ENCODE measurements at places on chromosomes 1 and 21. TPM values are rescaled to one million over a fixed set of nuclear protein-coding genes. Genes with fewer than 3 reads are reported as not detected.

The ARV1 gene
- total RNA-seq, result 7.6 TPM

- H3K4me3 ChIP-seq, result no peak overlapping the region
- no peak for DNase-seq
- no peaks in the 10 kb centered on the region for H3K27me3 ChIP-seq
- H3K36me3 ChIP-seq, result no peaks in the 10 kb centered on the region
- H3K27ac ChIP-seq, result no peak overlapping the region
- H3K4me1 ChIP-seq, result no peaks in the 10 kb centered on the region
Observed at GRCh38 chr1:36942148-36942547, 92.2 kb downstream of the GRIK3 start.

The CFAP107 gene
- not detected for total RNA-seq

The MEX3A gene
- total RNA-seq, result 0.16 TPM

The COL8A2 gene
- 0.09 TPM for total RNA-seq

The CCDC30 gene
- 5.0 TPM for total RNA-seq

DNA sequence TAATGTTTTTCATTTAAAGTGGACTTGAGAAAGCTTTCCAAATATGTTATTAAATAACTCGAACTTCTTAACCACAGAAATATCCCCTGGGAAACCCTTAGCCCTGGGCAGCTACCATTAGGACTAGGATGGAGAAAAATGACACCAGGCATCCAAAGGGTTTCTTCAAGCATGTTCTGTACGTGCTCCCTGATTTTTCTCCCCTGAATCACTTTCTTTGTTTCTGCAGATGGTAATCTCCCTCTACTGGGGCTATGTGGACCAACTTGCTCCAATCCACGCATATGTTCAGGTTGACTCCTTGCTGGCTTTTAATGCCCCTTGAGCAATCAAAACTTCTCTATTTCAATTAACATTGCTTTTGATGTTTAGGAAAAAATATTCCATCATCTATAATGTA, 312.7 kb upstream of the C1orf87 start:
- no peak overlapping the region for H3K4me3 ChIP-seq
- H3K27me3 ChIP-seq, result no peaks in the 10 kb centered on the region
- H3K27ac ChIP-seq, result no peak overlapping the region

GRCh38 chr21:42664614-42665013, 11.2 kb downstream of the PDE9A start:
- no peaks in the 10 kb centered on the region for H3K36me3 ChIP-seq
- H3K27me3 ChIP-seq, result no peaks in the 10 kb centered on the region
- DNase-seq, result no peak

DNA sequence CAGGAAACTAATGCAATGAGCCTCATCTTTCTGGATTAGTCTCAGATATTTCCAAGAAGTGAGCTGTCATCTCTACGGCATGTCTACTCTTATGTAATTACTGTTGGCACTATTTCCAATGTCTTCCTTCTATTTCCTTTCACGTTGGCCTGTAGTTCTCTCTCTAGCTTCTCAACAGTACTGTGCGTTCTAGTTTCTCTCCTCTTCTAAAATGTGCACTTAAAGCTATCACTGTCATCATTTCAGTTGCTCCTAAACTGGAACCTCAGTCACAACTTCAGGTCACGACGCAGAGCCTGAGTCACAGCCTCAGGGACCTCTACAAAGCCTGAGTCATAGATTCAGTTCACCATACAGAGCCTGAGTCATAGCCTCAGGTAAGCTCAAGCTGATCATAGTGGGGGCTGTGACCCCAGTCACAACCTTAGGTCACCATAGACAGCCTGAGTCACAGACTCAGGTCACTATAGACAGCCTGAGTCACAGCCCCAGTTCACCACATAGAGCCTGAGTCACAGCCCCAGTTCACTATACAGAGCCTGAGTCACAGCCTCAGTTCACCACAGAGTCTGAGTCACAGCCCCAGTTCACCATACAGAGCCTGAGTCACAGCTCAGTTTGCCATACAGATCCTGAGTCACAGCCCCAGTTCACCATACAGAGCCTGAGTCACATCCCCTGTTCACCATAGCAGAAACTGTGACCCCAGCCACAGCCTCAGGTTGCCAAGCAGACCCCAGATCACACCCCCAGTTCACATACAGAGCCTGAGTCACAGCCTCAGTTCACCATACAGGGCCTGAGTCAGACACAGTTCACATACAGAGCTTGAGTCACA, 13.0 kb downstream of the WNT9A start:
- no peak overlapping the region for H3K4me3 ChIP-seq
- H3K4me1 ChIP-seq, result no peaks in the 10 kb centered on the region
- no peak overlapping the region for H3K27ac ChIP-seq
- H3K27me3 ChIP-seq, result no peaks in the 10 kb centered on the region
- H3K36me3 ChIP-seq, result no peaks in the 10 kb centered on the region
- peak; percentile 23 for DNase-seq

The CRP gene
- not detected for total RNA-seq

GRCh38 chr1:76082062-76082461, 7.5 kb downstream of the ST6GALNAC3 start:
- H3K4me1 ChIP-seq, result no peaks in the 10 kb centered on the region
- no peak overlapping the region for H3K27ac ChIP-seq
- no peak overlapping the region for H3K4me3 ChIP-seq
- no peak for DNase-seq
- no peaks in the 10 kb centered on the region for H3K27me3 ChIP-seq
- H3K36me3 ChIP-seq, result no peaks in the 10 kb centered on the region

DNA sequence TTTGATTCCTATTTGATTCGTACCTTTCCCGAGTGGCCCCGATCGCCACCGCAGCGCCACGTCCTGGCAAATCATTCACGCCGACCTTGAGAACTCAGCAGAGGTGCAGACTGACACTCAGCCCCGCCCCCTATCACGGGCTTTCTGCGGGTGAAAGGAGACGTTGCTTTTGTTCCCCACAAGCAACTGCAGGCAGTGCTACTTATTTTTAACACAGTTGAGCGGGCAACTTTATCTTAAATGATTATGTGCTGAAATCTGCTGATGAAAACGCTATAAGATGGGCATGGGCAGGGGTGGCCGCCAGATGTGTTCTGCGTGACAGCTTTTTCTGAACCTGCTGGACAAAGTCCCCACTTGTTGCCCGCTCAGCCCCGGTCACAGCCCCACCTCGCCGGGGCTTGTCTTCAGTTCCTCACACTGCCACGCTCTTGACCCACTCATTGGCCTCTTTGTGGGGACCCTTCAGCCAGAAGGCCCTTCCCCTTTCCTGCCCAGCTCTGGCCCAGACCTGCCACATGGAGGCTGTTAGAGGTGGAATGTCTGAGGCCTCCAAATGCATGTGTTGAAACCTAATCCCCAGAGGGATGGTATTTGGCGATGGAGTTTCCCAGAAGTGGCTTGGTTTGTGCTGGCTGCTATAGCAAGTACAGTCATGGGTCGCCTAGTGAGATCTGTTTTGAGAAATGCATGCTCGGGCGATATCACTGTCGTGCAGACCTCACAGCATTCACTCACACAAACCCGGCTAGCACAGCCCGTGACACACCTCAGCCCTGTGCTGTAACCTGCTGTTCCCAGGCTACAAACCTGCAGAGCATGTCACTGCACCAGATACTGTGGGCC, 15.7 kb upstream of the PDXK start:
- no peaks in the 10 kb centered on the region for H3K36me3 ChIP-seq
- H3K4me3 ChIP-seq, result no peak overlapping the region
- DNase-seq, result peak; percentile 62
- no peaks in the 10 kb centered on the region for H3K27me3 ChIP-seq
- no peak overlapping the region for H3K27ac ChIP-seq
- H3K4me1 ChIP-seq, result peaks cover 33% of the 10 kb centered on the region

- no peak overlapping the region for H3K4me3 ChIP-seq
- no peak for DNase-seq
- H3K27me3 ChIP-seq, result no peaks in the 10 kb centered on the region
- H3K27ac ChIP-seq, result no peak overlapping the region
- no peaks in the 10 kb centered on the region for H3K4me1 ChIP-seq
- H3K36me3 ChIP-seq, result no peaks in the 10 kb centered on the region
Observed at GRCh38 chr1:24801176-24801575, 55.9 kb downstream of the CLIC4 start.

The FCRL3 gene
- 69.8 TPM for total RNA-seq

The TCEA3 gene
- total RNA-seq, result 0.94 TPM

DNA sequence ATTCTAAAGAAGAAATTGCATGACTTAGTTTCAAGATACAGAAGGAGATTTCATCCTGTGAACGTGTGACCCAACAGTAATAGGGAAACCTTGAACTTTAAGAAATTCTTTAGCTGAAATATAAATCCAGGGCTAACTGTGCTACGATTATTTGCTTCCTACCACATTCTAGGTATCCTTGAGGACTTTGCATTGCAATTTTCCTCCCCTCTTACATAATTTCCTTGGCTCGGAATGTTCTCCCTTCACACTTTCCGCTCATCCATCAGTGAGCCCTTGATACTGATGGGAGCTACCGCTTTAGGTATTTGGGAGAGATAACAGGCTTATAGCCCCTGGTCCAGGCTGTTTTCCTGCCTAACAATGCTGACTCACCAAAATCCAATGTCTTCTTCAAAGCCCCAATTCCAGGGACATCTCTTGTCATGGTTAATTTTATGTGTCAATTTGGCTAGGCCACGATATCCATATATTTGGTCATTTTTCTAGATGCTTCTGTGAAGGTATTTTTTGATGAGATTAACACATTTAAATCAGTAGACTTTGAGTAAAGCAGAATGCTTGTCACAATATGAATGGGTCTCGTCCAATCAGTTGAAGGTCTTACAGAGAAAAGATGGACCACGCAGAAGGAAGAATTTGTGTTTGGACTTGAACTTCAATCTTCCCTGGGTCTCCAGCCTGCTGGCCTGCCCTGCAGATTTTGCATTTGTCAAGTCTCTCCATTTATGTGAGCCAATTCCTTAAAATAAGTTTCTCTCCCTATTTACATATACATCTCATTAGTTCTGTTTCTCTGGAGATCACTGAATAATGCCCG, 121.2 kb downstream of the PTPN14 start:
- H3K4me1 ChIP-seq, result peaks cover 10% of the 10 kb centered on the region
- H3K4me3 ChIP-seq, result no peak overlapping the region
- H3K36me3 ChIP-seq, result no peaks in the 10 kb centered on the region
- DNase-seq, result no peak
- H3K27ac ChIP-seq, result no peak overlapping the region

The C8A gene
- total RNA-seq, result not detected

GRCh38 chr1:233261206-233261605, 34.3 kb downstream of the PCNX2 start:
- no peak overlapping the region for H3K4me3 ChIP-seq
- no peak for DNase-seq
- peaks cover 15% of the 10 kb centered on the region for H3K36me3 ChIP-seq
- H3K27ac ChIP-seq, result no peak overlapping the region

- H3K27ac ChIP-seq, result no peak overlapping the region
- H3K4me1 ChIP-seq, result no peaks in the 10 kb centered on the region
- DNase-seq, result no peak
- H3K4me3 ChIP-seq, result no peak overlapping the region
- no peaks in the 10 kb centered on the region for H3K27me3 ChIP-seq
- H3K36me3 ChIP-seq, result no peaks in the 10 kb centered on the region
Observed at GRCh38 chr1:214071469-214071868, 83.7 kb downstream of the PROX1 start.

DNA sequence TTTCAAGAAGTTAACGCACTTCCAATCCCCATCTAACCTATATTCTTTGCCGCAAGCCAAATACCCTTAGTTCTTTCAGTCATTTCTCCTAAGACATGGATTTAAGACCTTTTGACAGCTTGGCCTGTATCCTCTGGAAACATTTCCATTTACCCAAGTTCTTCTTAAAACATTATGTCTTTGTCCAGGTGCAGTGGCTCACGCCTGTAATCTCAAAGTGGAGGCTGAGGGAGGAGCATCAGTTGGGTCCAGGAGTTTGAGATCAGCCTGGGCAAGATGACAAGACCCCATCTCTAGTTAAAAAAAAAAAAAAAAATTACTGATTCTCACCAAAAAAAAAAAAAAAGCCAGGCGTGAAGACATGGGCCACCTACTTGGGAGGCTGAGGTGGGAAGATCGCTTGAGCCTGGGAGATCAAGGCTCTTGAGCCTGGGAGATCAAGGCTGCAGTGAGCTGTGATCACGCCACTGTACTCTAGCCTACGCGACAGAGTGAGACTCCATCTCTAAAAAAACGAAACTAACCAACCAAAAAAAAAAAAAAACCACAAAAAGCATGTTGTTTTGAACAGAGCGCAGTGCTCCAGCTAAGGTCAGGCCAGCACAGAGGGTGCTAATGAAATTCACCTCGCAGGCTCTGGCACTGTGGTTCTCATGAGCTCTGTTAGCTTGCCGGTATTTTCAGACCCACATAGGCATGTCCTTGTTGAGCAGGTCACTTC, 36.0 kb downstream of the NUAK2 start:
- H3K27ac ChIP-seq, result peak overlapping the region; percentile 82
- H3K4me3 ChIP-seq, result peak overlapping the region; percentile 26
- H3K27me3 ChIP-seq, result no peaks in the 10 kb centered on the region
- DNase-seq, result peak; percentile 58
- H3K36me3 ChIP-seq, result no peaks in the 10 kb centered on the region

DNA sequence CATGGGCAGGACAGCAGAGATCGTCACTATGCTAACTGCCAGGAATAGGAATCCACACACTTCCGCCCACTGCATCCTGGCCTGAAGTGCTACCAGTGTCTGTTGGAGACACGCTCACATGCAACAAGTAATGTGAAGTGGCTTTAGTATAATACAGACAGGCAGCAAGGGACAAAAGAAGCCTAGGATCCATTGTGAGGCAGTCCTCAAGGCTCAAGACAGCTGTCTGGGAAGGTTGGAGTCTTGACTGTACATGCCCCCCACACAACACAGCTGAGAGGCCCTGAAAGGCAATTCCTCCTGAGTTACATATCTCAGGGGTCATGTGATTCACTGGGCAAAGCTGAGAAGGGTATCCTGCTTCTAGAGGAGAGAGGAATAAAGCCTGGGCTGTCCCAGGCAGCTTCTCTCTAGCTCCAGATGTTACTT, 39.9 kb upstream of the CD1D start:
- no peaks in the 10 kb centered on the region for H3K27me3 ChIP-seq
- H3K4me3 ChIP-seq, result no peak overlapping the region
- H3K27ac ChIP-seq, result no peak overlapping the region
- no peaks in the 10 kb centered on the region for H3K36me3 ChIP-seq
- no peaks in the 10 kb centered on the region for H3K4me1 ChIP-seq

- peaks cover 15% of the 10 kb centered on the region for H3K4me1 ChIP-seq
- DNase-seq, result peak; percentile 83
- H3K27me3 ChIP-seq, result no peaks in the 10 kb centered on the region
- H3K36me3 ChIP-seq, result no peaks in the 10 kb centered on the region
- peak overlapping the region; percentile 87 for H3K4me3 ChIP-seq
Observed at GRCh38 chr21:37564341-37564923, 197.9 kb downstream of the DYRK1A start.

The IGSF3 gene
- total RNA-seq, result 0.05 TPM

DNA sequence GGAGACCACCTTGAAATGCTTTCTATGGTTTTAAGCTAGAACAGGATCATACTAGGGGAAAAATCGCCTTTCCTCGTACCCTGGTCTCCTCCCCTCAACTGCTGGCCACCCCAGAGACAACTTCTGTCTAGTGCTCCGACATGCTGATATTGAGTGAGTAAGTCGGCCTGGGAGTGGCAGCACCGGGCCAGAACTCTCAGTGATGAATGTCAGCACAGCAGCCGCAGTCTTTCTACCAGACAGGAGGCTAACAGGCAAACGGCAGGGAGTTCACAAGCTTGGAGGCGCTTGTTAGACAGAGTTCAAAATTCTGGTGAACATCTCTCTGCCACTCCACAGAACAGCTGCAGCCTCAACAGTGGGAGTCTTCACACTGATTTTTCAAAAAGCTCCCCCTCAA, 716.9 kb downstream of the ADGRL2 start:
- no peak overlapping the region for H3K27ac ChIP-seq
- H3K4me3 ChIP-seq, result no peak overlapping the region
- DNase-seq, result no peak

The OR10J1 gene
- not detected for total RNA-seq

- no peak for DNase-seq
- H3K4me3 ChIP-seq, result no peak overlapping the region
- no peak overlapping the region for H3K27ac ChIP-seq
- H3K4me1 ChIP-seq, result peaks cover 11% of the 10 kb centered on the region
- no peaks in the 10 kb centered on the region for H3K36me3 ChIP-seq
- H3K27me3 ChIP-seq, result no peaks in the 10 kb centered on the region
Observed at GRCh38 chr1:30008372-30008997, 714.9 kb downstream of the MATN1 start.

The HSF2BP gene
- 0.33 TPM for total RNA-seq
